ENCODE measurements at places on chromosomes 7 and 10. TPM values are rescaled to one million over a fixed set of nuclear protein-coding genes. Genes with fewer than 3 reads are reported as not detected.

Gene TEX36
- not detected for total RNA-seq

DNA sequence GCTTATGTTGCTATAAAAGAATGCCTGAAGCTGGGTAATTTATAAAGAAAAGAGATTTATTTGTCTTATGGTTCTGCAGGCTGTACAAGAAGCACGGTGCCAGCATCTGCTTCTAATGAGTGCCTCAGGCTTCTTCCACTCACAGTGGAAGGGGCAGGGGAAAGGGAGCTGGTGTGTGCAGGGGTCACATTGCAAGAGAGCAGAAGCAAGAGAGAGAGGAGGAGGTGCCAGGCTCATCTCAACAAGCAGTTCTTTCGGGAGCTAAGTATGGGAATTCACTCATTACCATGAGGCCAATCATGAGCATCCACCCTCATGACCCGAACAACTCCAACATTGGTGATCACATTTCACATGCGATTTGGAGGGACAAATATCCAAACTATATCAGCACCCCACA is 17.2 kb upstream of the SLK start:
- DNase-seq: no peak

DNA sequence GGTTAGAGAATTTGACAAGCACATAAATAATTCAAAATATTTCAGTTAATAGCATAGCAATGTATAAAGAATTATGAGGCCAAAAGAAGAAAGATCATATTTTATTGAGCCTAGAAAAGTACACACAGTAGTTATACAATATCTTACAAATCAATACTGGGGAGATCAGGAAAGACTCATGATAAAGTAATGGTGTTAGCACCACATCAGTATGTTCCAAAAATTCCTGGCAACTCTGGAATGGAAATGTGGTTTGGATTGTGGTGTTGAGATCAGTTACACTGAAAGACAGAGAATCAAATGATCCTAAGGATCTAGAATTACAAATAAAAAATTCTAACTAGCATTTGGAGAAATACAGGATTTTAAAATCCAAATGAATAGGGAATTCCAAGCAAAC is 420.5 kb upstream of the CNTNAP2 start:
- no peak for DNase-seq

- no peak for DNase-seq
These were observed 311.9 kb downstream of the HGF start for GRCh38 chr7:81457852-81458522.

- DNase-seq: no peak
These were observed 721.1 kb upstream of the C7orf33 start for GRCh38 chr7:147869456-147869855.
